ENCODE measurements at places on chromosomes 6 and 20.

- no peak for DNase-seq
These were observed 109.4 kb upstream of the NEDD9 start for GRCh38 chr6:11341867-11342266.

GRCh38 chr20:48697845-48698491 lies 129.8 kb downstream of the PREX1 start:
- DNase-seq: no peak

DNA sequence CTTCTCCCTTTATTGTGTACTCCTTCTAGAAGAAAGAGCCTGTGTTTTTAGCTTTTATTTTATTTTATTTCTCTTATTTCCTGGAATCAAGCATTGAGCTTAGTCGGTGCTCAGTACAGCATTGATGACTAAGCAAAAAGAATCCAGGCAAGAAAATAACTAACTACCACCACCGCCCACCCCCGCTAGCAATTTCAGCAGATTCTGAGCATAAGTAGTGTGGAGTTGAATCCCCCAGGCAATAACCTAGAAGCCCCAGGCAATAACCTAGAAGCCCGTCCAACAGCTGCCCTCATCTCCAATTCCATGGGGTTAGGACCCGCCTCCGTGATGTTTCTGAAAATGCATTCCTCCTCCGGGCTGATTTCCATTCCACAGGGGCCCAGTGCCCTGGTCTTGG lies 258.0 kb upstream of the TAB2 start:
- no peak for DNase-seq

GRCh38 chr6:112362027-112362795 lies 15.1 kb downstream of the RFPL4B start:
- DNase-seq: no peak

DNA sequence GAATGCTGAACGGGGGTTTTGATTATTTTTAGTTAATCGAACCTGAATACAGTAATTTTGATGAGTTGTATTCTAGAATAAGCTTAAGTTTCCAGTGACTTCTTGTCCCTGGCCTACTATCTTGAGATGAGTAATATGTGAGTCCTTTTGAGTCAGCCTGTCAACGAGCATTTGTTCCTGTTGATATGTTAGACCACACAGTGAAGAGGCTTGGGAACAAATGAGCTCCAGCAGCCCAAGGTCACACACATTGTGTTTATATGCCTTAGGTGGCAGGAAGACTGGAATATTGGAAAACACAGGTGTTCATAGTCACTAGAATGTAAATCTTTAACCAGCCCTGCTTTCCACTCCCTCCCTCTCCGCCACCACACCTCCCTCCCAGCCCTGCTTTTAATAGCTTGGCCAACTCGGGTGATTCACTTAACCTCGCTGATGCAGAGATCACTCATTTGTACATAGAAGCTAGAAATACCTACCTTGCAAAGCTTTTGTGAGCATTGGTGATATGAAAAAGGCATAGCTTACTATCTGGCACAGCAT lies 9.1 kb downstream of the SMPDL3A start:
- no peak for DNase-seq

DNA sequence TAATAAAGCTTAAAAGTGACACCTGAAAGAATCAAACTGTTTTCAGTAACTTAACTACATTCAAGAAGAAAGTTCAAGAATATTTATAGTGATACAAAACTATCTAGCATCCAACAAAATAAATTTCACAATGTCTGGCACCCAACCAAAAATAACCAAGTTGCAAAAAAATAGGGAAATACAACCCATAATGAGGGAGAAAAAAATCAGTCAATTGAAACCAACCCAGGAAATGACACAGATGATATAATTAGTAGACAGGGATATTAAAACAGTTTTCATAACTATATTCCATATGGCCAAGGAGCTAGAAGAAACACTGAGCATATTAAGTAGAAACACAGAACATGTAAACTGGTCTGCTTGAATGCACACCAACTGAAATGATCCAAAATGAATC lies 120.2 kb upstream of the BEND3 start:
- no peak for DNase-seq

- DNase-seq: no peak
These were observed 48.4 kb upstream of the NCOA3 start for GRCh38 chr20:47453167-47453782.

DNA sequence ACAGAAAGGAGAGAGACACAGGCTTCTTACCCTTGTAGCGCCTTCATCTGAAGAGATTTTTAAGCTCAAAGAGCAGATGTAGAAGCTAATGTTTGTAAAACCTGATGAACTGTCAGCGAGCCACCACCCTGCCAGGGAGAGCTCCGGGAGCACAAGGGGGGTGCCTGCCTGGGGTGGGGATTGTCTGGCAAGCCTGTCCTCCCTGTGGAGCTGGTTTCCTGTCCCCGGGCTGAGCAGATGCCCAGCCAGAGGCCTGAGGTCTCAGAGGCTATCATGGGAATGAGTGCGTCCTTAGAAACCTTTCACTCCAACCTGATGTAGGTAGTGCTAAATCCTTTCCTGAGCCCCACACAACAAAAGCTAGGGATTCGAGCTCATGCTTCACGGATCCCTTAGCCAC lies 41.9 kb upstream of the NR2E1 start:
- no peak for DNase-seq

- DNase-seq: no peak
These were observed 80.2 kb downstream of the C6orf118 start for GRCh38 chr6:165229216-165229615.

- no peak for DNase-seq
These were observed 5.2 kb downstream of the BCAS4 start for GRCh38 chr20:50799890-50800550.

DNA sequence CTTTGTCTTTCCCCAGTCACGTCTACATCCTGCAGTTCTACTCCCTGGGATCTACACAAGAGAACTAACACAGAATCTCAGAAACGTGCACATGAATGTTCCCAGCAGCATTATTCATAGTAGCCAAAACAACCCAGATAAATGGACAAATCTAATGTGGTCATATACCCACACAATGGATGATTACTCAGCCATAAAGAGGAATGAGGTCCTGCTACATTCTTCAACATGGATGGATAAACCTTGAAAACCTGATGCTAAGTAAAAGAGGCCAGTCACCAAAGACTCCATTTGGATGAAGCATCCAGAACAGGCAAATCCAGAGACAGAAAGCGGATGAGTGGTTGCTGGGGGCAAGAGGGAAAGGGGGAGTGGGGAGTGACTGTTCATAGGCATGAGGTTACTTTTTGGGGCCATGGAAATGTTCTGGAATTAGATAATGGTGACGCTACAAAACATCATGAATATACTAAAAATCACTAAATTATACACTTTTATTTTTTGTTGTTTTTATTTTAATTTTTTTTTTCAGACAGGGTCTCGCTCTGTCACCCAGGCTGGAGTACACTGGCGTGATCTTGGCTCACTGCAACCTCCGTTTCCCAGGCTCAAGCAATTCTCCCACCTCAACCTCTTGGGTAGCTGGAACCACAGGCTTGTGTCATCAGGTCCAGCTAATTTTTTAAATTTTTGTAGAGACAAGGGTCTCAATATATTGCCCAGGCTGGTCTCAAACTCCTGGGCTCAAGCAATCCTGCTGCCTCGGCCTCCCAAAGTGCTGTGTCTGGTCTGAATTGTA lies 50.8 kb upstream of the DSN1 start:
- no peak for DNase-seq

DNA sequence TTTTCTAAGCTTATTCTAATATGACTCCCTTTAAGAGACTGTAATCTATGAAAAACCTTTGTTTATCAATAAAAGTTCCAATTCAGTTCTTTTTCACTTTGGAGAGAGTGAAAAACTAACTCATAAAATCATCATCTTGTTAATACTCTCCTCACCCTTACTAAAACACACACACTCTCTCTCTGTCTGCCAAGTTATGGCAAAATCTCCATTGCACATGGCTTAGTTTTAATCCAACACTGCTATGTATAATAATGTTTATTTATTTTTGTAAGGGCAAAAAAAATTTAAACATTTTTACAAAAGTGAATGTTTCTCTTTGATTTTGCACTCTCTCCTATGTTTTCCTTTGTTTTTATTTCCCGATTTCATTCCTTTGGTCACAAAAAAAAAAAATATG lies 253.2 kb downstream of the BMP7 start:
- DNase-seq: no peak

GRCh38 chr6:161151660-161152526 lies 122.0 kb downstream of the AGPAT4 start:
- DNase-seq: no peak

- no peak for DNase-seq
These were observed 20.2 kb upstream of the DLGAP4 start for GRCh38 chr20:36285746-36286447.

- no peak for DNase-seq
These were observed 10.5 kb downstream of the PLN start for GRCh38 chr6:118558464-118559217.

- no peak for DNase-seq
These were observed 250.7 kb upstream of the NOX3 start for GRCh38 chr6:155706341-155706740.

GRCh38 chr6:30722280-30723112 lies 2.3 kb downstream of the TUBB start:
- peak; percentile 18 for DNase-seq

- DNase-seq: no peak
These were observed 122.8 kb upstream of the B3GAT2 start for GRCh38 chr6:71079677-71080076.

DNA sequence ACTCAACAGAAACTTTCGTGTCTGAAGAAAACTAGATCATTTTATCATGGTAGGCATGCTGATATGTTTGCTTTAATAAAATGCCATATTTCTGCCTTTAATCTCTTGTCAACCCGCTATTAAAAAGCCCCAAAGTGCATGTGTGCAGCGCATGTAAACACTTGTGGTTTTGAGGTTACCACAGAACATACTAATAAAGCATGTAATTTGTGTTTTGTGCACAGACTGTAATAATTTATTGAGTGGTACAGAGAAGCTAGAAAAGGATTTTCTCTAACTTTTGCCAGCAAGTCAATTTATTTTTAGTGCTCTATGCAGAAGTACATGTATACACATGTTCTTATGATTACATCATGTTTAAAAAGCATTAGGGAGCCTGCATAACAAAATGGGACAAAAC lies 349.9 kb upstream of the SLC35B3 start:
- DNase-seq: no peak

GRCh38 chr20:17357238-17357637 lies 130.4 kb downstream of the PCSK2 start:
- DNase-seq: no peak

- DNase-seq: no peak
These were observed 38.0 kb upstream of the FAM50B start for GRCh38 chr6:3811191-3811590.

DNA sequence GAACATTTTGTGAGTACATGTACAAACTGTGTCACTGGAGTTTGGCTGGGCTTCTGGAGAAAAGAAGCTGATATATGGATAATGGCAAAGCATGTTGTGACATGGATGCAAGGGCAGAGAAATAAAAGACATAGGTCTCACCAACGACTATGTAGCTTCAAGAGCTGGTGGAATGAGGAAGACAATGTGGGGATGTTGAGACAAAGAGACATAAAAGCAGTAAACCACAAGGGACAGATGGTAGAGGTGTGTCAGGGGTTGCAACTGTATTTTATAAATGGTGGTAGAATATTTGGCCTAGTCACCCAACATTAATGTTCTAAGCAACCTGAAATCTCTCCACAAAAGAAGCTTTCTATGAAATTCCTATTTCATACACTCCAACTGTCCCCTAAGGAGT lies 199.0 kb downstream of the KCNQ5 start:
- DNase-seq: no peak

DNA sequence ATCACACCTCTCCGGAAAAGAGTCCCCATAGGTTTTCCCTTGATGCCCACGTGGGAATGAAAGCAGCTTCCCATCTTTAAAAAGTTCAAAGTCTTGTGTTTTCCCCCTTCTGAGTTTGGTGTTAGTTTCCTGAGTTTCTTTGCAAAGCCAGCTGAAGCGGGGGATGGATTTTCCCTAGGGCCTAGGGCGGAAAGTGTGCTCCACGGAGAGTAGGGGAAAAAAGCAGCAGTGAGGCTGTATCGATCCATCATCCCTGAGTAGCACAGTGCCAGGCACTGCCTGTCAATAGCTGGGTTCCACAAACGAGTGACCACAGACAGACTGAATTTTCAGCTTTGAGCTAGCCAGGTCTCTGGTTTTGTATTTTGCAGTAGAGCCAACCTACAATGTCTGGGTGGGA lies 1.3 kb downstream of the DAAM2 start:
- DNase-seq: no peak

DNA sequence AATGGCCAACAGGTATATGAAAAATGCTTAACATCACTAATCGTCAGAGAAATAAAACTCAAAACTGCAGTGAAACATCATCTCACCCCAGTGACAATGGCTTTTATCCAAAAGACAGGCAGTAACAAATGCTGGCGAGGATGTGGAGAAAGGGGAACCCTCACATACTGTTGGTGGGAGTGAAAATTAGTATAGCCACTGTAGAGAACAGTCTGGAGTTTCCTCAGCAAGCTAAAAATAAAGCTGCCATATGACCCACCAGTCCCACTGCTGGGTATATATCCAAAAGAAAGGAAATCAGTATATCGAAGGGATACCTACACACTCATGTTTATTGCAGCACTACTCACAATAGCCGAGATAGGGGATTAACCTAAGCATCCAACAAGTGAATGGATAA lies 23.4 kb upstream of the INSM1 start:
- no peak for DNase-seq

GRCh38 chr20:45293041-45294002 lies 13.3 kb upstream of the RBPJL start:
- DNase-seq: peak; percentile 56

DNA sequence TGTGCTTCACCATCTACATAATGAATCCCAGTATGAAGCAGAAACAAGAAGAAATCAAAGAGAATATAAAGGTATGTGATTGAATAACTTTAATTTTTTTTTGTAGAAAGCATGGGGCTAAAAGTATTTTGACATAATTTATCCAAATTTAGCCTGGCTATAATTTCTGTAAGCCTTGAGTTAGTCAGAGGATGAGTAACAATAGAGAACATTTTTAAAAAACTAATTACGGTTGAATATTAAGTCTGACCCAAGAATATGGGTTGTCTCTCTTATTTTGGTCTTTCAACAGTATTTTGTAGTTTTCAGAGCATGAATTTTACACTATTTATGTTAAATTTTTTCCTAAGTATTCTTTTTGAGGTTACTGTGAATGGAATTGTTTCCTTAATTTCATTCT lies 2.5 kb downstream of the GMNN start:
- no peak for DNase-seq

GRCh38 chr6:43180985-43181384 lies 1.0 kb upstream of the CUL9 start:
- DNase-seq: no peak

- DNase-seq: no peak
These were observed 168.2 kb downstream of the SMOC2 start for GRCh38 chr6:168609026-168609685.

- no peak for DNase-seq
These were observed 32.1 kb upstream of the RANBP9 start for GRCh38 chr6:13743736-13744127.

DNA sequence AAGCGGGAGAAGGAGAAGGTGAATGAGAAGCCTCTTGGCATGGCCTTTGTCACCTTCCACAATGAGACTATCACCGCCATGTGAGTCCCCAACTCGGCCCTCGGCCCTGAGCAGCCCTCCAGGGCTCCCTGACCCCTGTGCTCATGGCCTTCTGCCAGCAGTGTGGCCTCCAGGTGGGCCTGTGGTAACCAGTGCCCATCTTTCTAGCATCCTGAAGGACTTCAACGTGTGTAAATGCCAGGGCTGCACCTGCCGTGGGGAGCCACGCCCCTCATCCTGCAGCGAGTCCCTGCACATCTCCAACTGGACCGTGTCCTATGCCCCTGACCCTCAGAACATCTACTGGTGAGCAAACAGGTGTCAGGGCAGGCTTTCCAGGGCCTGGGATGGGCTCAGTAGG lies 10.3 kb upstream of the CAPN11 start:
- no peak for DNase-seq

- DNase-seq: no peak
These were observed 263.2 kb downstream of the DLL1 start for GRCh38 chr6:170027647-170028043.
